ENCODE measurements at places on chromosomes 12 and 14.
A peak's percentile ranks its signal among the peaks of the same experiment; 100 is the strongest.

- no peak for DNase-seq
These were observed 1.0 kb upstream of the RDH16 start for GRCh38 chr12:56958422-56958821.

DNA sequence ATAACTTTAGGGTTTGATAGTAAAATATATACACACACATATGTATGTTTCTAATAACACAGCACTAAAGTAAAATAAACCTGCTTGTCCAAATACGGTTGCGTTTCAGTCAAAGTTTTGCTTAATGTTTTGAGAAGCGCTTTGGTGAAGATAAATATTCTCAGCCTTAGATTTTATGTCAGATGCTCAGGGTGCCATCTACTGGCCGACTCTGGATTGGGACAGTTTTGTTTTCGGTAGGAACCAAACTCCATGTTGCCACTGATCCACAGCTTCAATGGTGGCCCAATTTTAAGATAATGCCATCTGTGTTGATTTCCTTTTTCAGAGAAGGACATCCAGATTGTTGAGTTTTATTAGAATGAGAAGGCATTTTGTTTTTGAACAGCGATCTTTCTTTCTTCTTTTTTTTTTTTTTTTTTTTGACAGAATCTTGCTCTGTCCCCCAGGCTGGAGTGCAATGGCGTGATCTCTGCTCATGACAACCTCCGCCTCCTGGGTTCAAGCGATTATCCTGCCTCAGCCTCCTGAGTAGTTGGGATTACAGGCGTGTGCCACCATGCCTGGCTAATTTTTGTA lies 43.1 kb downstream of the LLPH start:
- peak; percentile 86 for DNase-seq

- DNase-seq = peak; percentile 31
These were observed 35.3 kb downstream of the VWF start for GRCh38 chr12:6088921-6089747.

GRCh38 chr12:2834581-2835491 lies at the start of gene NRIP2:
NRIP2 (minus strand) TSS chr12:2835035; CDS start chr12:2834983, 52 bp downstream.
- DNase-seq = peak; percentile 74

DNA sequence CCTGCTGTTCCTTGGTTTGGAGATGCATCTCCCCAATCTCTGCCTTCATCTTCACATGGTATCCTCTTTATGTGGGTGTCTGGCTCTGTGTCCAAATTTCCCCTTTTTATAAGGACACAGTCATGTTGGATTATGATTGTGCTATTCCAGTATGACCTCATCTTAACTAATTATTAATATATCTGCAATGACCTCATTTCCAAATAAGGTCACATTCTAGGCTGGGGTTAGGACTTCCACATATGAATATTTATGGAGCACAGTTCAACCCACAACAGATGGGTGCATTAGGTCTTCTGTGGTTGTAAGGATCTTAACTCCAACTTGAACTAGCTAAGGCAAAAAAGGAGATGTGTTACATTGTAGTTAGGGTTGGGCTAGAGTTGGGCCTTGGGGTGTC lies 69.4 kb downstream of the ADCK1 start:
- DNase-seq = no peak

DNA sequence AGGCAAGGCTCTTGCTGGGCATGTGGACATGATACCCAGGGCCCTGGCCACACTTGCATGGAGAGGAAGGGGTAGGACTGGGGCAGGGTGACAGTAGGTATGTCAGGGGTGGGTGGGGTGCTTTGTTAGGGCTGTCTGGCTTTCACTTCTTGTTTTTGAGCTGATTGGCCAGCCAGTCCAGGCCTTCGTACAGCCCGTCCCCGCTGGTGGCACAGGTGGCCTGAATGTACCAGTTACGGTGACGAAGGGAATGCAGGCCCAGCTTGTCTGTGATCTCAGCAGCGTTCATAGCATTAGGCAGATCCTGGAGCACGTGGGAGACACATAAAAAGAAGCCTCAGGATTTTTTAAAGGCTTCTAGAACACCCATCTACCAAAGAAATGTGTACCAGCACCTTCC lies 13.5 kb upstream of the FKBP11 start:
- DNase-seq = no peak

GRCh38 chr12:7872566-7873319 lies at the start of gene SLC2A14:
SLC2A14 (minus strand) TSS chr12:7872915; CDS start chr12:7869880, 3,035 bp downstream.
- no peak for DNase-seq

- DNase-seq = no peak
These were observed 1.4 kb upstream of the PTPRO start for GRCh38 chr12:15320881-15321280.

DNA sequence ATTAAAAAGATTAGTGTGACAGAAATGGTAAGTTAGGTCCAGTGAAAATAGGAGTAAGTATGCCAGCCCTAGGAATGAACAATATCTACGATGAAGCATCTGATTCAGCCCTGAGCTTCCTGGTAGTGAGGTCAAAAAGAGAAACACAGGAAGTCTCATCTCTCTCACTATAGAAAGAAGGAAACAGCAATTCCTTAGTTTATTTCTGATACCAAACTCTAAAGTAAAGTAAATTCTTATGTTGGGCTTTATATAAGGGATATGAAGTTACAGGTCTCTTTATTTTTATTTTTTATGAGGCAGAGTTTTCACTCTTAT lies 76.7 kb upstream of the RFLNA start:
- DNase-seq = no peak

DNA sequence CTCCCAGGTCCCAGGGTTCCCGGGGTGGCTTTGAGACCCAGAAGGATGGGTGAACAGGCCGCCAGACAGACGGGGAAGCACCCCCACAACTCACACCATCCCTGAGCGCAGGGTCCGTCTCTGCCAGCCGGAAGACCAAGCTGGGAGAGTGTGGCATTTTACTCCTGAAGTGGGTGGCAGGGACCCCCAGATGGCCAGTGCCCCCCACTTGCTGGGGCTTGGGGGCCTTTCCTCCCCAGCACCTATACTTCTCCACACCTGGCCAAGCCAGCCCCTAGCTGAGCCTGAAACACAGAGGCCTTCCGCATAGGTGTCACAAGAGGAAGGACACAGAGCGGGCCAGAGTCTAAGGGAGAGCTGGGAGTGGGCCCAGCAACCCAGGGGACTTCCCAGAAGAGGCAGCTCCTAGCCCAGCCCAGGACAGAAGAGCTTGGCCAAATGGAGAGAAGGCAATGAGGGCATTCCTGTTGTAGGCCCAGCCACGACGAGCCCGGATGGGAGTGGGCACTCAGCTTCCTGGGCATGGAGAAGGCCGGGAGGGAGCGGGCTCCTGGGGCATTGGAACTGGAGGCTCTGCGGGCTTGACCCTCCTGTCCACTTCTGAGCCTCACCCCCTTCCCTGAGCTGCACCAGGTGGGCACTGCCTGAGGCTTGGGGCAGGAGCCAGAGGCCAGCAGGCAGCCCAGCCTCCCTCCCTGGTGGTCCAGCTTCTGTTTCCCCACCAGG lies 3.3 kb downstream of the AHNAK2 start:
- DNase-seq = no peak

- peak; percentile 93 for DNase-seq
These were observed 33.7 kb downstream of the CPM start for GRCh38 chr12:68899251-68899771.

- no peak for DNase-seq
These were observed 90.2 kb upstream of the PLEKHG7 start for GRCh38 chr12:92612611-92613010.

DNA sequence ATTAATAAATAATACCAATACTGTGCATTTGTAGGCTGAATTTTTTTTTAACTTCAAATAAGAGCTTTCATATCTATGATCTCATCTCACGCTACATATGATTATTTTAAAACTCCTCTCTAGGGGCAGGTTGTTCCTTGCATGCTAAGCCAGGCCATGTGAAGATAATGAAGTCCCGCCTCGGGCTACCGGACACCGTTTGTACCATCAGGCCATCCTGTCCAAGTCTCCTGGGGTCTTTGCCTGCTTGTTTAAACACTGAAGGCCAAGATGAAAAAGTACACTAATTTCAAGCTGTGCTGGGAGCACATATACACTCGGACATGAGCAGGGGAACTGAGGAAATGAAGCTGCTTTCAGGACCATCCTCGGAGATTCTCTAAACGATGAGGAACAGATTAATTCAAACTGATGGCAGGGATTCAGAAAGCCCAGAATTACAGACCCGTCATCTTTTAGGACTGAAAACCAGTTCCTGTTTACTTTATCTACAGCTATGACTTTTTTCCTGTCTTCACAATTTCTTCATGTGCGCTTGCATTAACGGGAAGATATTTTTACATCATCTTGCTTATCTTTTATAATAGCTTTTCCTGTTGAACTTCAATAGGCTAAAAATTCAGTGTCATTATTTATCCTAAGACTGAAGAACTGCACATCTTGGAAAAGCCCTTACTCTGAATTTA lies 6.3 kb upstream of the ABHD12B start:
- DNase-seq = peak; percentile 63

- DNase-seq = no peak
These were observed 27.1 kb downstream of the GYS2 start for GRCh38 chr12:21577516-21577915.

DNA sequence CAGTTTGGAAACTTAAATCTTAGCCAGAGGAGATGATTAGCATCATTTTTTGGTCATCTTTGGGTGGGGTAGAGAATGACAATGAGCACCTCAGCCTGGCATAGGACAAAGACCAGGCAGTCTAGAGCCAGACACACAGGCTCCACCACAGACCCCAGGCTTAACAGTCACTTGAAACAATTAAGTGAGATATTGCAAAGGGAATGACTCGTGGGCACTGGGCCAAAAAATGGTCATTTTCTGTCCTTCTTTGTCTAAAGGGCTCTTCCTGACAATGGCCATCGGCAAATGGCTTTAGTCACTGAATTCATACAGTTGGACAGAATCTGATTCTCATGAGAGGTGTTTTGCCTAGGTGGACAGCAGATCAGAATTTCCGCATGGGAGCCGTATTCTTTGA lies 78.0 kb upstream of the DICER1 start:
- no peak for DNase-seq

DNA sequence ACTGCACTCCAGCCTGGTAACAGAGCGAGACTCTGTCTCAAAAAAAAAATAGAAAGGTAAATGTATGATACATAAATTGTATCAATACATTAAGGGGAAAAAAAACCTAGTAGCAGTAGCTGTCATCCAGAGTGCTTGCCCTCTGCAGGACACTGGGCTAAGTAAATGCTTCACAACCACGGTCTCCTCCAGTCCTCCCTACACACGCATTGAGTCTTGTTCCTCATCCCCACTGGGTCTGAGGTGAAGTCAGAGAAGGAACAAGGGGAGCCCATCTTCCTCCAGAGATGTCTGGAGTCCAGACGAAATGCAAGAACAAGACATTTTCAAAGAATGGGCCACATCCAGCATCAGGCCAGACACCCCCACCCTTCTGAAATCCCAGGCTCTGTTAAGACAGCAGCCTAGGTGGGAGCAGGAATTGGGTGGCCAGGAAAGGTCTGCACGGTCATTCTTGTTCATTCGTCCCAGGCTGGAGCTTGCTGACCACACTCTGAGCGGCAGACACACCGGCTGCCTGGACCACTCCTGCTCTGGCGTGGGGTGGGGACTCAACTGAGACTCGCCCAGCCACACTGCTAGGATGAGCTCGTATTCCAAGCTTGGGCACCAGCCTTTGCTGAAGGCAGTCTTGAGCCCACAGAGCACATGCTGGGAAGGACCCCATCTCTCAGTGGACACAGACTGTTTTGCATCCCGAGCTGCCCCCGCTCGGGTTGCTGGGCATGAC lies 45.5 kb downstream of the CHGA start:
- DNase-seq = no peak

DNA sequence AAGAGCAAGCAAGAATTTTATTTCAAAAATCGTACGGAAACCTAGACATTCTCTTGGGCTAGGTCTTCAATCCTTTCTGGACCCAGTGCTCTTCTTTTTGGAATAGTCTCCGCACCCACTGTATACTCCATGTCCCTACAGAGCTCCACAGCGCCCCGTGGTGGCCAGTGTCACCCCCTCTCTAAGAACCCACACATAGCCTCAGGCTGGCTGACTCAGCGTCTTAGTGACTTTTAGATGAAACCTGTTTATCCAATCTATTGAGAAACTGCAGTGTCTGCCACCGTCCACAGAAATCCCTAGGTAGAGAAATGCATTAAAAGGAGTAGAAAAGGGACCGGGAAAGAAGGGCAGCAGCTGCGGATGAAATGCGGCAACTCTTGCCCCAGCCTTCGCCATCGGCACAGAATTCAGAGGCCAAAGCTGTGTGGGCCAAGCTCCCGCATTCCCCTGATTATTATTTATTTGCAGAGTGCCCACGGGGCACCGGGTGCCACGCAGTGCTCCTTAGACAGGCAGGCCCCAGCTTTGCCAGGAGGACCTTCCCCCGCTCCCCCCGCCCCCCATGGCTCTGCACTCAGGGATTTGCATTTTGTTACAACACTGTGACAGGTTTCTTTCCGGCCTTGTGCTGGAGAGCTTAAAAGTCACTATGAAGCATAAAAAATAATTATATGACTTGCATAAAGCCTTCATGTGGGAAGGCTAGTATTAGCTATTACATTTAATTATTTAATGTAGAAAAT lies 170.1 kb upstream of the FKBP4 start:
- no peak for DNase-seq

GRCh38 chr14:48876806-48877340 lies 709.3 kb downstream of the RPS29 start:
- no peak for DNase-seq

Data from choroid plexus epithelial cell (primary cell).